ENCODE measurements at places on chromosomes 12 and 14.
A peak's percentile ranks its signal among the peaks of the same experiment; 100 is the strongest.

- DNase-seq, result no peak
These were observed 221.6 kb downstream of the LRRK2 start for GRCh38 chr12:40446385-40446784.

GRCh38 chr14:64500088-64500487 is 3.5 kb downstream of the ZBTB25 start:
- no peak for DNase-seq

DNA sequence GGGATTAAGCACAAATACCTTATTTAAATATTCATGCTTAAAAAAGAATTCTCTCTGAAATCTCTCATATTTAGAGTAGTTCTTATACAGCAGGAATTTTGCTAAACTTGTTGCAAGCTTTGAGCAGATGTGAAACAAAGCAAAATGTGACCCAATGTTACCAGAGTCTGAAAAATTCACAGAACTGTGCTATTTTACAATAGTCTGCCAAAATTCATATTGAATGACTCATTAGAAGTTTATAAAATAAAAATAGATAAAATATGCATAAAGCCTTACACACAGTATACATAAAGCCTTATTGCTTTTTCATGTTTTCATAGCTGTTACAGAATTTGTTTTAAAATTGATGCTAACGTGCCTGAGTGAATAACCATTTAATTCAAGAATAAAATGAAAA is 17.8 kb upstream of the RHOJ start:
- DNase-seq, result peak; percentile 33

DNA sequence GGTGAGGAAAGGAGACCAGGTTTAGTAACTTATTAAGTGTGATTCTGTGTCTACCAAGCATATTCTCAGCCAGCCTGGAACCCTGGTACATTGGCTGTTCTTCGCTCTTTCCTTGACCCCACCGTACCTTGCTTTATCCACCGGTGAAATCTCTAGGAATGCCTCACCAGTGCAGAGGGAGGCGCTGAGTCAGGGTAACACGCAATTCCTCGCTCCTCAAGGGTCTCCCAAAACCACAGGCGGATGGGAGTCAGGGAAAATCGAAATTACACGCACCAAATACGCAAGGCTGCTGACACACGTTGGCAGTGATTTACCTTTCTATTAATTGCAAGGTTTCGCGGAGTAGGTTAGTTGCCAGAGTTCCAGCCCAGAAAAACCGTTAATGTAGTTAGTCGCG is 845 bp downstream of the L3HYPDH start:
- DNase-seq, result no peak

DNA sequence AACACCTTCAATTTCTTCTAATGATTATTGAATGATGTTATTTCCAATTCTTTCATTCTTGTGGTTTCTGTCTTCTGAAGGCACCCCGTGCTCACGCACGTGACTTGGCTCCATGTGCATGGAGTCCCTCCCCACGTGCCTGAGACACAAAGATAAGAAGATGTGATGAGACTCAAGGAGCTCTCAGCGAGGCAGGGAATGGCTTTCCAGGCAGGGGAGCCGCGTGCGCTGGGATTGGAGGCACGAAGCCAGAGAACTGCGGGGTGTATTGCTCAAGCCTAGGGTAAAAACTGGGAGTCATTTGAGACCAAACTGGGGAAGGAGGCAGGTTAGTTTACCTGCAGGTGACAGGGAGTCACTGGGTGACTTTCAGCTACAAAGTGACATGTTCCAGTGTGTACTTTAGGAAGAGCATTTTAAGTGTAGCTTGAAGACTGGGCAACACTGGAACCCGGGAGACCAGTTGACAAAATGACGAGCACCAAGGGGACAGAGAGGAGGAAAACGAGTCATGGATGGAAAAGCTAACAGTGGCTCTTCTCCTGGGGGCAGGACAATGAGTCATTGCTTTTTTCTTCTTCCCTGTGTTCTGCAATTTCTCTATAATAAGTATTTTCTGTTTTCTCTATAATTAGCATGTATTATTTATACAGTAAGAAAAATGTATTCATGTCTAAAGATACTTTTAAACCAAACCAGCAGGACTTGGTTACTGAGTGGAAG is 311.7 kb upstream of the FKBP4 start:
- DNase-seq, result no peak
